ENCODE measurements at places on chromosomes 13 and 19.

GRCh38 chr19:50974702-50975556 is 5.5 kb upstream of the KLK6 start:
- peak; percentile 0 for DNase-seq

GRCh38 chr19:33296488-33296971 is 5.8 kb downstream of the CEBPA start:
- DNase-seq = no peak

DNA sequence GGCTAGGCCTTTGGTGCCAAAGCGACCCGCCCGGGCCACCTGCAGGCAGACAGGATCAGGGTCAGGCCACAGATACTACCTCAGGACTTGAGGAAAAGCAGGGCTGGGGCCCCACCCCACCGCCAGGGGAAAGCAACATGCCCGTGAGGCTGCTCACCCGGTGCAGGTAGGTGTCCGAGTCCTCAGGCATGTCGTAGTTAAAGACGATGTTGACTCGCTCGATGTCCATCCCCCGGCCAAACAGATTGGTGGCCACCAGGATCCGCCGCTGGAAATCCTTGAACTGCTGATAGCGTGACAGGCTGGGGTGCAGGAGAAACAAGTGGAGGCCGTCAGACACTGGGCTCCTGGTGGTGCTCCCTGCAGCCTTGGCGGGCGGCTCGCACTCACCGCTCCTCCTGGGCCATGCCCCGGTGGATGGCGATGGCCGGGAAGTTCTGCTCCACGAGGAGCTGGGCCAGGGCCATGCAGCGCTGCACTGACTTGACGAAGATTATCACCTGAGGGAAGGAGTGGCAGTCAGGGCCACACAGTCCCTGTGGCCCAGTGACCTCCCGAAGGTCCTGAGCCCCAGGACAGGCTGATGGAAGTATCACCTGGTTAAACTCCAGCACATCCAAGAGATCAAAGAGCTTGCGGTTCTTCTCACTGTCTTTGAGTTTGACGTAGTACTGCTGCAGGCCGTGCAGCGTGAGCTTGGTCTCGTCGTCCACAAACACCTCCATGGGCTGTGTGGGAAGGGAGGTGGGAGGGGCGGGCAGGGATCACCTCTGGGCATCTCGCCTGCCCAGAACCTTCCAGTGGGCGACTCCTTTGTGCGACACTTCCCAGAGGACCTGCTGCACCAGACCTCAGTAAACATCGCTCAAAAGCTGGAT is 9.8 kb downstream of the DDX39A start:
- DNase-seq = no peak

DNA sequence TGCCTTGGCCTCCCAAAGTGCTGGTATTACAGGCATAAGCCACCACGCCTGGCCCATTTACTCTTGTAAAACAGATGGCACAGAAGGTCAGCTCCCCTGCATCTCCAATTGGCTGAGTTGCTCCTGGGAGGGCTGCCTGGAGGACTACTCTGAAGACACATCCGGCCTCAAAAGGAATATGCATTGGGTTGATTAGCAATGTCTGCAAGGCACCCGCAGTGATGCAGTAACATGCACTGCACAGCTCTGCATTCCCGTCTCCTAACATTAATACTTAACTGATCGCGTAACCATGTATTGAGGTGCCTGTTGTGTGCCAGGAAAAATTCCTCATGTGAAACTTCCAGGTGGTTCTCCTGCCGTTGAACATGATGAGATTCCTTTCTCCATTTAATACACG is 5.0 kb downstream of the ELAVL3 start:
- no peak for DNase-seq

DNA sequence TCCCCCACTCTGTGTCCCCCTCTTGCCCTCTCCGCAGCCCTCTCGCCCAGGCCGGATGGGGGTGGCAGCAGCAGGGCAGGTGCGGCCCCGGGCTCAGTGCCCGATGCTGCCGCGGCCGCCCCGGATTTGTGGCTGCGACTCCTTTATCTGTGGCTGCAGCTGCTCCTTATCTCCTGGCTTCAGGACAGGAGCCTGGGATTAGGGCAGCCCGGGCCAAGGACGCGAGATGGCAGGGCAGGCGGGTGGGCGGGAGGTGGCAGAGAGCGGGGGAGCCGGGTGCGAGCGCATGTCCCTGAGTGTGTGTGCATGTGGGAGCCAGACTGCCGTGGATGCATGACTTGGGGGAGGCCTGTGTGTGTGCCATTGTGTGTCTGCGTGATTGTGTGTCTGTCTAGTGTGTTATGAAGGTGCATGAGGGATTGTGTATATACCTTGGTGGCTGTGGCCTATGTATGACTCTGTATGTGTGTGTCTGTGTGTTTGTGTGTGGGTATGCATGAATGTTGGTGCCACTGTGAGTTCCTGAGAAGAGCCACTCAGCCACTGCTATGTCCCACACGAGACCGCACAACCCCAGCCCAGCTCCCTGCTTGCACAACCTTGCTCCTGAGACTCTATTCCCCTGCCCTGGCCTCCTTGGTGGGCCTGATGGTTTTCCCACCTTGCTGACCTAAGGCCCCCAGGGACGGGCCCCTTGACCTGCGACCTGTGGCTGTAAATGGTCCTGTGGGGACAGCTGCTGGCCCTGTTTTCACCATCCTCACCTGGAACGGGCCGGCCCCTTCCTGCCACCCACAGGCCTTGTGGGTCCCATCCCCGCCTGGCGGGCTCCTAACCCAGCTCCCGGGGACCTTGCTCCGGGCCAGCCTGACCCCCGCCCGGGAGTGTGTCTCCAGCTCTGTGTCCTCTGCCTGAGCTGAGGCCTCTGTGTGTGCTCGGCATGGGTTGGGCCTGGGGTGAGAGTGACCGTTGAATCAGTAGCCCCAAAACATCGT is 5.3 kb upstream of the NRTN start:
- DNase-seq = no peak

DNA sequence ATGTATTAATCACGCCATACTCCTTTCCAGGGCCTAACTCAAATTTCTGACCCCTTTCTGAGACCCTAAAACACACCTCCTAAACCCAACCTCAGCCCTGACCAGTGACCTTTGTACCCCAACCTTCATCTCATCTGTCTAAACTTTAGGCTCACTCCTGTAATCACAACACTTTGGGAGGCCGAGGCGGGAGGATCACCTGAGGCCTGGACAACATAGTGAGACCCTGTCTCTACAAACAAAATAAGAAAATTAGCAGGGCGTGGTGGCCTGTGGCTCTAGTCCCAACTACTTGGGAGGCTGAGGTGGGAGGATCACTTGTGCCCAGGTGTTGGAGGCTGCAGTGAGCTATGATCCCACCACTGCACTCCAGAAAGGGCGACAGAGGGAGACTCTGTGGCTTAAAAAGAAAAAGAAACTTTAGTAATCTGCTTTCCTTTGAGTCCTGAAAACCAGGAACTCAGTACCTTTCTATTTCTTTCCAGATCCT is 4.7 kb downstream of the RTN2 start:
- DNase-seq = no peak

- no peak for DNase-seq
Observed at GRCh38 chr19:50239921-50240590, 36.6 kb downstream of the MYH14 start.

- DNase-seq = no peak
Observed at GRCh38 chr19:6833166-6833790, 54.1 kb upstream of the ADGRE1 start.

DNA sequence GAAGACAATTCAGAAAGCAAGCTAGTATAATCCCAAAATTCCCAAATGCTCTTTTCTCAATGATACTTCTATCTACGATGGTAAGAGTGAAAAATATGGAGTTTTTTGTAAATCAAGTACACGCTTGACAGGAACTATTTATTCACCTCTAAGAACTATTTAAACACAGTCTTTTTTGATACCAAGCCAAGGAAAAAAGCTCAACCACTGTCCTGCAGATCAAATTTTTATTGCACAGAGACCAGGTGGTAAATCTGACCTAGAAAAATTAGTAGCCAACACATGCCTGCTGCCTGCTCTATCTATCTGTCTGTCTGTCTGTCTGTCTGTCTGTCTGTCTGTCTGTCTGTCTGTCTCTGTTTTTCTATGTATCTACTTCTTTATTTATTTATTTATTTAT is 292.2 kb downstream of the MZT1 start:
- no peak for DNase-seq

DNA sequence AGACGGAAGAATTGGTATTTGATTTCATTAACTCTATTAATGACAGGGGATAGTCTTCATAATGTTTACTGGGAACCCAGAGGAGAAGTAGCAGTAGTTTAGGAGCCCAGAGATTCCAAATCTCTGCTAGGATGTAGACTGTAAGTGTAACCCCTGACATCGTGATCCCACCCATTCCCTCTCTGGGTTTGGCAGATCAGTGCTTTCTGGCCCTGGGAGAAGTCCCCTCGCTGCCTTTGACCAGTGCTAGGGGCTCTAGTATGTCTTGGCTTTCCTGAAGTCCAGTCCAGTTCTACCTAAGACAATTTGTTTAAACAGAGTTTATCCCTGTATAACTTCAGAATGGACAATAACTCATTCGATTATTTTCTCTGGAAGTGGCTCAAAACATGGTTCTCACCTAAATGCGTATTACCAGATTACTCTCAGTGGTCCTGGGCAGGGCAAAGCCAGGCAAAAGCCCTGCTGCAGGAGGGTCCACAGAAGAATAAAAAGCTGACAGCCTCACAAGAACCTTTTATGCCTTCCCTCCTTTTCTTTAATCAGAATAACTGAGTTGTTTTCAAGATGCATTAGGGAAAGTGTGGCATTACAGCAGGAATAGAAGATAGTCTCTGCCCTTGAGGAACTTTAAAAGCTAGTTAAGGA is 11.8 kb downstream of the KLF5 start:
- peak; percentile 51 for DNase-seq

DNA sequence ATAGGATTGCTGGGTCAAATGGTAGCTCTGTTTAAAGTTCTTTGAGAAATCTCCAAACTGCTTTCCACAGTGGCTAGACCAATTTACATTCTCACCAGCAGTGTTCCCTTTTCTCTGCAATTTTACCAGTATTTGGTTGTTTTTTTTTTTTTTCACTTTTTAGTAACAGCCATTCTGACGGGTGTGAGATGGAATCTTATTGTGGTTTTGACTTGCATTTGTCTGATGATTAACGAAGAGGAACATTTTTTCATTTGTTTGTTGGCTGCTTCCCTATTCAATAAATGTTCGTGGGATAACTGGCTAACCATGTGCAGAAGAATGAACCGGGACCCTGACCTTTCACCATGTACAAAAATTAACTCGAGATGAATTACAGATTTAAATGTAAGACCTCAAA is 31.2 kb downstream of the CYP4F2 start:
- no peak for DNase-seq

- DNase-seq = no peak
Observed at GRCh38 chr19:35257113-35257461, 8.3 kb downstream of the LSR start.

GRCh38 chr19:49639401-49640112 is 386 bp downstream of the RRAS start:
- DNase-seq = no peak

- DNase-seq = no peak
Observed at GRCh38 chr13:99859178-99860177, 112.1 kb downstream of the ZIC5 start.

DNA sequence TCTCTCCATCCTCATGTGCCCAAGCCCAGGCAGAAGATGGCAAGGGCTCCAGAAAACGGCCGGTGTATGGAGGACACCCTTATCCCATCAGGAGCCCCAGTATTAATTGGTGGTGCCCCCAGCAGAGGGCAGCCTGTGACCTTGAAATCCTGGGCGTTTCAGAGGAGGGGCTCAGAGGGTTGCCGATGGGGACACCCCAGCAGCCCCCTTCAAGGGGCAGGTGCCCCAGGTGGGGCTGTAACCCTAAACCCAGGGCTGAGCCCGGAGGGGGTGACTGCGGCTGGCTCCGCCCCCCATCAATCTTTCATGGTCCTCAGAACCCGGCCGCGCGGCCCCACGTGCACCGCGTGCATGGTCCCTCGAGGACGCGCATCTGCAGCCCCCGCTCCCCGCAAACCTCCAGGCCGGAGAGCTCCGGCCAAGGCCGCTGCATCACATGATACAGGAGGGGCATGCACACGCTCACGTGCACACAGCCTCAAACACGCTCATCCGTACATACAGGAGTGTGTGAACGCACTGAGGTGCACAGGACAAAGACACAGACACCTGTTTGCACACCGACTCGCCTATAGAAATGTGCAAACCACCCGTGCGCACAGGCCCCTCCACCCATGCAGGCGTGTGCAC is 949 bp downstream of the RAB3A start:
- no peak for DNase-seq

- no peak for DNase-seq
Observed at GRCh38 chr19:2387367-2388288, 27.6 kb downstream of the TMPRSS9 start.

GRCh38 chr13:112325142-112325808 is 50.9 kb upstream of the SPACA7 start:
- no peak for DNase-seq

DNA sequence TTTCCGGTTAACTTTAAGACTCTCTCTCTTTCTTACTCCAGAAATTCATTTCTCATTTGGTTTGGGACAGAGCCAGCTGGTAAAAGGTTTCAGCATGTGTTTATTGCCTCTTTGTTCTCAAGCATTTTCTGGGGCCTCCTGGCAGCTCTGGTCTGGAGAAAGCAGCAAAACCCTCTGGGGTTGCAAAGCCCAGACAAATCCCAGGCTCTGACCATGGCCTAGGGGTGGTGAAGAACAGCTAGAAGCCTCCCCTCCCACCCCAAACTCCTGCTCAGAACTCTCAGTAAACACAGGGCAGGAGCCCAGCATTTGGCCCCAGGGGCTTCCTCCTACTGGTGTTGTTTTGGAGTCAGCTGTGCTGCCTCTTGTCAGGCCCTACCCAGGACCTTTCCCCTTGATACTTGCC is 124.2 kb upstream of the SERP2 start:
- DNase-seq = peak; percentile 30

GRCh38 chr19:48627865-48628314 is 8.6 kb downstream of the SPHK2 start:
- DNase-seq = no peak

- DNase-seq = no peak
Observed at GRCh38 chr19:41740415-41741243, 14.7 kb upstream of the CEACAM6 start.

DNA sequence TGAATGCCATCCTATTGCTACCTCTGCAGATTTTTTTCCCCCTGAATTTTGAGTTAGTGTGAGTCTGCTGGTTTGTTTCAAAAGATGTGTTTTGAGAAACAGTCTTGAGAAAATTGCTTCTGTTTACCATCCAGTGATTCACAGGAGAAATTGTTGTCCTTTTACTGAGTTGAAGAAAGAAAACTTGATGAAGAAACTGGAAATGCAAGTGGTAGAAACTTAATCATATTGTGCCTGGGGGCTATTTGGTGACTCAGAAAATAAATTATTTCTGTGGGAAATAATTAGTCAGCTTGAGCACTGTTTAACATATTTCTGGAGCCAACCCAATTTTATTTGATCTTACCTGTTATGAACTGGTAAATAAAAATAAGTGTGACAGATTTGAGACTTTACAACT is 35.4 kb downstream of the PAN3 start:
- no peak for DNase-seq
